Stimulated activated CD4-positive, alpha-beta T cell treated with anti-CD3 and anti-CD28 coated beads, Interleukin-12 subunit alpha, Interleukin-12 subunit beta, amount 100 ng/mL, for 4 hours (primary cell): ENCODE measurements at places on chromosomes 11 and 22.

DNA sequence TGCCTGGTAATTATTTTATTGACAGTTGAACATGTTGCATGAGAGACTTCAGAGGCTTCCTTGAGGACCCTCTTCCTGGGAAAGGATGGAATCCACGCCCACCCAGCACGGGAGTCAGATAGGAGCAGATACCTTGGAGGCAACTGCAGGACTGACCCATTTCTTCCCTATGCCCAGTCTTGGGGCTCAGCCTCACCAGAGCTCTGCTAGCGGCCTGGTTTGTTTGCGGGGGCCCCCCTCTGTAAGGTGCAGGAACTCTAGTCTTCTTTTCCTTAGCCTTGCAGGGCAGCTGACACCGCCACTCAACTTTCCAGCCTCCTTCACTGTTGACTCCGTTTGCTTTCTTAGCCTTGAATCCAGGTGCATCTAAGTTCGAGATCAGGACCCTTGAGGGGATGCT lies 1032.8 kb downstream of the BRD1 start:
- no peak for DNase-seq

- peak; percentile 66 for DNase-seq
These were observed at the start of gene PDE3B for GRCh38 chr11:14643697-14644225. PDE3B (plus strand) TSS chr11:14643804; CDS start chr11:14644076, 272 bp downstream.

GRCh38 chr11:87518266-87518665 lies 480.5 kb downstream of the TMEM135 start:
- no peak for DNase-seq

GRCh38 chr11:102268985-102269470 lies 48.3 kb upstream of the BIRC3 start:
- DNase-seq, result no peak

DNA sequence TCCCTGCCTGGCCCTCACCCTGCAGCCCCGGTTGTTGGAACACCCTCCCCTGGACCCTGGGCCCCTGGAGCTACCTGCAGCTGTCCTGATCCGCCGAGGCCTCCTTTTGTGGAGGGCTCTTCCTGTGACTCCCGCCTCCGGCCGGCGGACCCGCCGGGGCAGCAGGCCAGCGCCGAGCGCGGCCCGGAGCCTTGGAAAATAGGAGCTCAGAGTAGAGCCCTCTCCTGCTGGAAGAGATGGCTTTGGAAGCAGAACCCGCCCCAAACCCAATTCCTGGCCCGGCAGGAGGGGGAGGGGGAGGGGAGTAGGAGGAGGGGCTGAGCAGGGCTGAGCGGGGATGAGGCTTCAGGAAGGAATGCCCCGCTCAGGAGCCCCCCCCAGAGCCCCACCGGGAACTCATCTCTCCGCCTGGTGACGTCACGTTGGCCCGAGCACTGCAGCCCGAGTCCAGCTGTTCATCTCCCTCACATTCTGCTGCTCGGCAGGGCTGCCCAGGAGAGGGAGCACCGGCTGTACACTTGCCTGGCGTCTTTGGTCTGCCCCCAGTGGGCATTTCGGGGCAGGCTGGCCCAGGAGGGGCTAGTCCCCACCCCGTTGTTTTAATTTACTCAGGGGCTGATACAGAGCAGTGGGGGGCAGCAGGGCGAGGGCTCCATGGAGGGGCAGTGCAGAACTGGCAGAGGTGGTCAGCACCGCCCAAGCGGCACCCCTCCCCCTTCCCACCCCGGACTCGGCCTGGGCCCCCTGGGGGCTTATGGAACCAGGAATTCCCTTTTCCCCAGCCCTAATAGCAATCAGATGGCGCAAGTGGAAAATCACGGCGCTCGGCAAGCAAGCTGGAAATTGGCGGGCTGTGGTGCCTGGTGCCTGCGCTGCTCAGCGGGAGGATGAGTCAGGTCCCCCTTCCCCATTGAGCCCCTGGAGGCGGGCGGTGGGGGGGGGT lies at the start of gene MRGPRF:
TSS of gene MRGPRF (minus strand) at position 238 of the 943 bp plus-strand sequence. CDS start 3,345 bp downstream, outside the sequence.
- no peak for DNase-seq

DNA sequence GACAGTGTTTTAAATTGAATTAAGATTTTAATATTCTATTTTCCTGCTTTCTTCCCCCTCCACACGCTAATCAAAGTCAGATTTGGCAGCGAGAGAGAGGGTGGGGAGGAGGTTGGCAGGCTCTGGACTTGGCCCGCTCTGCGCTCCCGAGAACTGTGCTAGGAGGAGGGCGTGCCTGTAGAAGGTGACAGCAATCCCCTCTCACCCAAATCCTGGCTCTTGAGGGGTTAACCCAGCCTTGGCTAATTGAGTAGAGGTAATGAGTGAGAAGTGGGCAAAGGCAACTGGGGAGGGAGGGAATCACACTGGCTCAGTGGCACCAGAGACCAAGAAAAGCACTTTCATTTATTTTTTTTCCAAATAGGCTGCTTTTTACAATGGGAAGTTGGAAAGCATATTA lies 42.2 kb downstream of the BUD13 start:
- DNase-seq, result no peak

DNA sequence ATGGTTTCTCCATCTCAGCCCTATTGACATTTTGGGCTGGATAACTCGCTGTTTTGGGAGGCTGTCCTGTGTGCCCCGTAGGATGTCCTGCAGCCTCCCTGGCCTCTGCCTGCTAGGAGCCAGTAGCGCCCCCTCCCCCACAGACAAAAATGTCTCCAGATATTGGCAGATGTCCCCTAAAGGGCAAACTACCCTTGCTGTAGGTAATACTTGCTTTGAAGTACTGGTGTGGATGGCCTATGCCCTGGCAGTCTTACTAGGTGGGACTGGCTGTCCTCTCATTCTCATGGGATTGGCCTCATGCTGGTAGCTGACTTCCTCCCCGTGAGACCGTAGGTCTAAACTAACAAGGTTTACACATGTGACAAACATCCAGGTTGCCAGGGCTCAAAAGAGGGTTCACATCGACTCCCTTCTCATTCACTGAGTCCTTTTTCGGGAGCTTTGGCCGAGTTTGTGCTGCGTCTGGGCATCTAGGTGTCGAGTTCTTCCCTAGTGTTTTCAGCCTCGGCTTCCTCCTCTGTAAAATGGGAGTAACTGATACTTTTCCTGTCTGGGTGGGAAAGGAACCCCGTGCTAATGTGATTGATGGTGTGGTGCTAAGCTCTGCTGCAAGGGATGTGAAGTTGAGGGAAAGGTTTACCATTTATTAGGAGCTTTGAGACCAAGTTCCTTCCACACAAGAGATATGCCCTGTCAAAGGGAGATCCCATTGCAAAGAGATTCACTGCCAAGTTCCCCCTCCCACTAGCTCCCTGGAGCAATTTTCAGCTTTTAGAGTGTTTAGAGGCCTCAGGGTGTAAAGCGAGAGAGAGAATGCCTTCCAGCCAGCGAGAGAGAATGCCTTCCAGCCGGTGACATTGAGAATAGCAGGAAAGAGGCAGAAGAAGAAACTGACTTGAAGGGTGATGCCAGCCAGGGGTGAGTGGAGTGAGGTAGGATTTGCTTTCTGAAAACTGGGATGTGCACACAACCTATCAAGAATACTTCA lies 17.0 kb downstream of the PTPRJ start:
- no peak for DNase-seq

GRCh38 chr11:6745018-6745417 lies 26.8 kb downstream of the OR2AG2 start:
- no peak for DNase-seq

- no peak for DNase-seq
These were observed 22.0 kb upstream of the CD44 start for GRCh38 chr11:35116762-35117640.

- DNase-seq, result no peak
These were observed 11.0 kb downstream of the NRXN2 start for GRCh38 chr11:64711956-64712362.

DNA sequence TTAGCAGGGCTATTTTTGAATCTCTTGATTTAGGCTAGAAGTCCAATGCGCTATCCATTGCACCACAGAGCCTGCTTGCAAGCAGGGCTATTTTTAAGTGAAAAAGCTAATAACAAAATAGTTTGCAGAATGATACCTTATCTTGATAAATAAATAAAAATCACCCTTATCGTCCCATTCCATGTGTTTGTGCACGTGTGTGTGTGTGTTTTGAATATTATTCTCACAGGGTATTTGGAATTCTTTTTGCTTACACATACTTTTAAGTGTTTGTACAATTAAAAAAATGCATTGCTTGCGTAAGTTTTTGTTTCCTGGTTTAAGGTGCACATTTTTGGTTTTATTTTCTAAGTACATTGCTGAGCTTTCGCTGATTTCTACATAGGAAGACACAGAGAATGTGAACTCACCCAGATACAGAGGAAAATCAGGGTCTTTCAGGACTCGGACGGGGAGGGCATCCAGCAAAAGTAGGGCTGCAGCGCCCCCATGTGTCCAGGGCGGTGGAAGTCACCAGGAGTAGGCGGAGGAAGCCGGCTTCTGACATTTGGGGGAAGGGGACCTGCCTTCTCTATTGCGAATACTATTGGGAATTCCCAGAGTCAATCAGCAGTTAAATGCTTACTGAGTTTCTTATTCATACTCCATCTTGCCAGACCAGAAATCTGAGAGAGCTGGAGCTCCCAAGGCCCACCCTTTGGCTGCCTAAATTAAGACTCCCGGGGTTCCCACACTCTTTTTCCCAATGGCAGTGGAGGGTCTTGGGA lies 27.3 kb downstream of the SLC1A2 start:
- DNase-seq, result peak; percentile 90

GRCh38 chr11:17852246-17852645 lies 117.7 kb downstream of the KCNC1 start:
- no peak for DNase-seq

DNA sequence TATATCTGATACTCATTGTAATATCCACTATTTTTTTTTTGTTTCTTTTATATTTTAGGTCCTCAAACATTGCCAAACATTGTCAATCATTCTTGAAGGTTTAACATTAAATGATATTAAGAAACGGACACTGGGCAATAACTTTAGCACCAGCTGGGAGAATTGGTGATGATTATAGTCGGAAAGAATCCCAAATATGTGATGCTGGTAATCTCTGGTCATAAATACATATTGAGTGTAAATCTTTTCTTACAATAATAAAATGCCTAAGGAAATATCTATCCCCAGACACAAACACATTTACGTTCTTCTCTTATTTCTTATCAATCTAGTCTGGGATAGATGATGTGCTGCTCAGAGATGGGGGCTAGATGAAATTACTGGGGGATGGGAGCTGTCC lies 25.2 kb downstream of the OR51E2 start:
- no peak for DNase-seq

- DNase-seq, result no peak
These were observed 889 bp downstream of the PLAAT4 start for GRCh38 chr11:63537293-63538101.

DNA sequence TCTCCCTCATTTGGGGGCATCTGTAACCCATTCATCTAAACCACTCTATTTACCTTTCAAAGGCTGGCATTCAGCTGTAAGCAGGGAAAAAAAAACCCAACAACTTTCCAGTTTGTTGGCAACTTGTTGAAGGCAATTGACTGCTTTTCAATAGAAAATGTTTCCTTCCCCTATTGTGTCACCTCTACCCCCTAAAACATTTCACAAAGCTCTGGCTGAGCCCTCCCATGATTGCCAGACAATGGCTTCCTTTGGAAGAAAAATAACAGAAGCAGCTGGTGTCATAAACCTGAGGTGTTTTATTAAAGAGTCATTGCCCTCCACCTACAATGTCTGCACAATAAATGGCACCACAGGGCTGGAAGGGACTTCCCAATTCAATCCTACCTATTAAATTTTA lies 22.1 kb upstream of the PSMA1 start:
- DNase-seq, result no peak

DNA sequence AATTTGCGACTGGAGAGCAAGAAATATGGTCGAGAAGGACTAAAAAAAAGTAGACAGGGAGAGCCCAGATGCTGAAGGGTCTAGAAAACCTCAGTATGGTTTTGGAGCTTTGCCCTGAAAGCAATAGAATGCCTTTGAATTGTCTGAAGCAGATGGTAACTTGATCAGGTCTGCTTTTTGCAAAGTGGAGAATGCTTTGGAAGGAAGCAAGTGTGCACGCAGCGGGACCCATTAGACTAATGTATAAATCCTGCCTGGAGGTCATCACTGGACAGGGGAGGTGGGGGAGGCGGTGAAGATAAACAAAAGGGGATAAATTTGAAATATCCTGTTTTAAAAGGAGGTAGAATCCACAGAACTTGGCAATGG lies 757 bp upstream of the HINFP start:
- no peak for DNase-seq

- no peak for DNase-seq
These were observed 269.1 kb downstream of the TBC1D22A start for GRCh38 chr22:47031628-47031915.

DNA sequence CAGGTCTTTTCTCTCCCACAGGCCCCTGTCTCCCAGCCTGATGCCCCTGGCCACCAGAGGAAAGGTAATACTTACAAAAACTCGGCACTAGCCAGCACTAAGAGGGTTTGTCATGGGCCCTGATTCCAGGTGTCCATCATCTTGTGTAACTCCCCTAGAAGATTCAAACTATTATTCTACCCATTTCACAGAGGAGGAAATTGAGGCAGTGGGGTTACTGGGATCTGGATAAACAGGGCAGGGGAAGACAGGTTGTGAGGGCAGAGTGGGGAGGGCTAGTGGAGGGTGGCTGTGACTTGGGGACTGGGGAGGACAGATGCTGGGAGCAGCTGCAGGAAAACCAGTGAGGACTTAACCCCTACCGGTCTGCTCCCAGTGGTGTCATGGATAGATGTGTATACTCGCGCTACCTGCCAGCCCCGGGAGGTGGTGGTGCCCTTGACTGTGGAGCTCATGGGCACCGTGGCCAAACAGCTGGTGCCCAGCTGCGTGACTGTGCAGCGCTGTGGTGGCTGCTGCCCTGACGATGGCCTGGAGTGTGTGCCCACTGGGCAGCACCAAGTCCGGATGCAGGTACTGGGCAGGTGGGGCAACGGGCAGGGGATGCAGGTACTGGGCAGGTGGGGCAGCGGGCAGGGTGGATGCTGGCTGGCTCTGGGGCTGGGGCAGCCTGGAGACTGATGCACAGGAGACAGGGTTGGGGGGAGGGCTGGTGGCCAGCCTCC lies 1.2 kb downstream of the VEGFB start:
- no peak for DNase-seq

DNA sequence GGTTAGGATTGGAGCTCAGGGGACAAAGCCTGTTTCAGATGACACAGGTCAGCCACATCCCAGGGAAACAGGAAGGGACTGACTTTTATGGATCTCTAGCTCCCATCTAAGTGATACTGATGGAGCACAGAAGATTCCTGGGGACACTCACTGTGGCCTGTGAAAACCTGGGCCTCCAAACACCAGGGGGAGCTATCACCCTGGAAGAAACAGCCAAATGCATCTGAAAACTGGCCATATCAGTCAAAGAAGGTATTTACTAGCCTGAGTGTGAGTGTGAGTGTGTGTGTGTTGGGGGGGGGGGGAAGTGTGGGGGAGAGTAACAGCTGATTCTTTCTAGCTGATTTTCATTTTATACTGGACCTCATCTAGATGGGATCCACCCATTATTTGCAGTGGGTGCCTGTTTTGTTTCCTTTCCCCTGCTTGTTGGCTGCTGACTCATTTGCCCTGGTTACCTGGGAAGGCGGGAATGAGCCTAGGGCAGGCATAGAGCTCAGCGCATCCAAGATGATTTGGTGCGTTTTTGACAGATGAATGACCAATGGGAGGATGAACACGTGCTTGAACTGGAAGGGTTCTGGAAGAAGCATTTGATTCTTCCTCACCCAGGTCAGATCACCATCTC lies 284.0 kb downstream of the KIRREL3 start:
- DNase-seq, result no peak
